ENCODE measurements at places on chromosomes 4 and X.

GRCh38 chrX:12497832-12498591 lies 293.2 kb upstream of the PRPS2 start:
- DNase-seq: no peak

GRCh38 chr4:48017108-48017571 lies 568 bp downstream of the NIPAL1 start:
- peak; percentile 5 for DNase-seq

DNA sequence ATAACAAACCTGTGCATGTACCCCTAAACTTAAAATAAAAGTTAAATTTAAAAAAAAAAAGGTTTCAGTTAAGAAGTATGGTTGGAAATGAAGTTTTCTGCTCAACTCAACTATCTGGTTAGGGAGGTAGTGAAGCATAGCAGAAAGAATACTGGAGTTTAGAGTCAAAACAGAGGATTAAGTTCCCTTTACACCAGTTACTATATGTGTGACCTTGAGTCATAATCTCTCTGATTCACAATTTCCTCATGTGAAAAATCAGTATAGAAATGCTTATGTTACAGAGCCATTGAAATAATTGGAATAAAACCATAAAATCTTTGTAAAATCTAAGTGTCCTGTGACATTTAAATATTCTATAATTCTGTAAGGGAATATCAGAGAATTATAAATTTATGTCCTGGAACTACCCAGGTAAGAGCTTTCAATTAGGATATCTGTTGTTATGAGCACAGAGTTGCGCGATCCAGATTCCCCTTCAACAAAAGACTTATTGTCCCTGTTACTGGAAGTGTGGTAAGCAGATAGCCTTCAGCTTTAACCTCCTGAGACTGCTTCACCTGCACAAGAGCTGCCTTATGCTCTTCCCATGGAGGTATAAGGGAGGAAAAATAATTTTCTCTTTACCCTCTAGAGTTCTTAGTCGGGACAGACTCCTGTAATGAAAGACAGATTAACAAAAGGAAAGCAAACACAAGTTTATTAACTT lies 203.8 kb upstream of the NRK start:
- no peak for DNase-seq

- DNase-seq: no peak
These were observed 127.5 kb downstream of the FRAS1 start for GRCh38 chr4:78184584-78184983.

DNA sequence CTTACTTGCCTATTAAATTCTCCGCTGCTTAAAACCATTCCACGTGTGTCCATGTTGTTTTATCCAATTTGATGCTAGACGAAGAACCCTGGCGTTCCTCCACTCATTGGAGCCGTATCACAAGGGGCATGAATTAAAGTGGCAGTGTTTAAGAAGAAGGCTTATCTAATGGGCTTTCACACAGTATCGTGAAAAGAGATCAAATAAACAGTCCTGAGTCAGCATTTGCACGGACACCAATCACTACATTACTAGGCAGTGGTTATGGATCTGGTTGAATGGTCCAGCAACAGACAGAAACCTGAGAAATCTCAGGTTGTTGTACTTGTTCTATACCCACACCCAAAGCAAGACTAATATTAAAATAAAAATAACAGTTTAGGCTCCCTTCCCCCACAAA lies 671.6 kb downstream of the FAT4 start:
- no peak for DNase-seq

DNA sequence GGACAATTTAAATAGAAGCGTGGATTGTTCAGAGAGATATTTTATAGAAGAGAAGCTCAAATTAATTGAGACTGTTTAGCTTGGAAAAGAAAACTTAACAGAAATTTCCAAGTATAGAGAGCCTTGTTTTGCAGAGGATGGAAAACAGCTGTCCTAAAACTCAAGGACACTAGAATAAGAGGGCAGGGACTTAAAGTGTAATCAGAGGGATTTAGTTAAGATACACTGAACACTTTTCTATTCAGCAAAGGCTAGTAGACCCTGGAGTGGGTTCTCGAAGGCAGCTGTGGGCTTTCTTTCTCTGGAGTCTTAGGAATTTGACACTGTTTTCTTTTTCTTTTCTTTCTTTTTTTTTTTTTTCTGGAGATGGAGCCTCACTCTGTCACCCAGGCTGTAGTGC lies 92.7 kb upstream of the ARX start:
- no peak for DNase-seq

DNA sequence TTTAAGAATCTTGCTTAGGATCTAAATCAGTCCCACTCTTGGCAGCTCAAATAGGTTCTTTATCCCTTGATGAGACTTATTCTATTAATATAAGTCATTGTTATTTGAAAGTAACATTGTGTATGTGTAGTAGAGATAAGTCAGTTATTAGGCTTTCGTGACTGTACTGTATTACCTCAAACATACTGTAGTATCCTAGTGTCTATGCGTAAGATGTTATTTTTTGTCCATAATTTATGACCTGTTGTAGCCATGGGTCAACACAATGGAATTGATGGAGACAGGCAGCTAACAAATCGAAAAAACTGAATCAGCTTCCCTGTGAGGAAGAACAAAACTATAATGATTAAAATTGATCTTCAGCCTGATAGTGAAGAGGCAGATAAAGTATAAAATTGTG lies 41.8 kb downstream of the CLCN3 start:
- DNase-seq: no peak

DNA sequence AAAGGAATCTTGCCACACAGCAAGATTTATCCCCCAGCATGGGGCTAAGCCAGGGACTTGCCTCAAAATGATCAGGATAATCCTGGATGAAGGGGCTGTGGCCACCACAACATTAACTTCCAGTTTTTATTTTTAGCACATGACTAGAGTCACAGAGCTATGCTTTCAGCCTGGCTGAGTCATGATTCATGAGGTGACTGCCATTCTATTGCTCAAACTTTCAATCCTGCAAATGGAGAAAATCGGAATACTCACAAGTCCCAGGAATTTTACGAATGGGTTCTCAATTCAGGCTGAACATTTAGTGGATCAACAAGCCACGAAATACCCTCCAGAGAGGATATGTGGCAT lies 70.7 kb upstream of the HPGD start:
- no peak for DNase-seq

- no peak for DNase-seq
These were observed 64.9 kb downstream of the RBPJ start for GRCh38 chr4:26385690-26386089.

GRCh38 chrX:18698737-18699650 lies 8.5 kb upstream of the PPEF1 start:
- DNase-seq: no peak

GRCh38 chr4:156475322-156475721 lies 496.3 kb downstream of the PDGFC start:
- no peak for DNase-seq

GRCh38 chr4:20615486-20616260 lies 84.6 kb upstream of the PACRGL start:
- DNase-seq: no peak

- no peak for DNase-seq
These were observed 23.2 kb upstream of the ANOS1 start for GRCh38 chrX:8755116-8755515.

- DNase-seq: no peak
These were observed 217.5 kb downstream of the BANK1 start for GRCh38 chr4:102007959-102008425.

- no peak for DNase-seq
These were observed 823.0 kb downstream of the FAT4 start for GRCh38 chr4:126137782-126138170.

GRCh38 chrX:44305921-44306320 lies 37.6 kb downstream of the EFHC2 start:
- no peak for DNase-seq

DNA sequence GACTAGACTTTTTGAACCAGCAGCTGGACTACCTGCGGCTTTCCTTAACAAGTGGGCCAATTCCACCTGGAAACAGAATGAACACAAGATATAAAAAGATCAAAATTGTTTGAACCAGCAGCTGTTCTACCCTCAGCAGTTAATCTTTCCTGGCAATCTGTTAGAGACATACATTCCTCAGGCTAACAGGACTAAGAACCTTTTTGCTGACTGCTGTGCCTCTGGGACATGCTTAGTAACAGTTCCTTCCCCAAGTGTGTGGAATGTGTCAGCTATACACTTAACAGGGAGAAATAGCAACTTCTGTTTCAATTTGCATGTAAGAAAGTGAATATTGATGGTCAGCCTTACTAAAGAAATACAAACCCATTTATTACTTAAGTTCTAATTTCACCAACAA lies 554.4 kb downstream of the ARAP2 start:
- no peak for DNase-seq

- DNase-seq: no peak
These were observed 89.7 kb upstream of the KDR start for GRCh38 chr4:55215087-55215486.

GRCh38 chr4:37733240-37733867 lies 47.2 kb upstream of the RELL1 start:
- DNase-seq: no peak

DNA sequence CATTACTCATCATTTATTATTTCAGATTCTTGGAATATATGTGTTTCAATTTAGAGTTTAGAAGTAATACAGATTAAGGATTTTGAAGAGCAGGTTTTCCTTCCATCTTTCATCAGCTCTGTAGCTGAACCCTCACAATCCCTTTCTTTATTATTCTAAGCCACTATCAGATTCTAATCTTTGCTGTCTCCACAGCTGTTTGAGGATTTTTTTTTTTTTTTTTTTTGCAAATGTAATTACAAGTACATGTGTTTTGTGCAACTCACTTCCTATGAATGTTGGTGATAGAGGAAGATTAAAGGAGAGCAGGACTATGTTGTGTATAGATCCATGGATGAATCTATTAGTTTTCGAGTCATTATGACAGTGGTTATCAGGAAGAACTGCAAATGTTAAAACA lies 87.4 kb upstream of the TENM3 start:
- DNase-seq: no peak

GRCh38 chr4:86919561-86920223 lies 15.1 kb upstream of the AFF1 start:
- DNase-seq: no peak

DNA sequence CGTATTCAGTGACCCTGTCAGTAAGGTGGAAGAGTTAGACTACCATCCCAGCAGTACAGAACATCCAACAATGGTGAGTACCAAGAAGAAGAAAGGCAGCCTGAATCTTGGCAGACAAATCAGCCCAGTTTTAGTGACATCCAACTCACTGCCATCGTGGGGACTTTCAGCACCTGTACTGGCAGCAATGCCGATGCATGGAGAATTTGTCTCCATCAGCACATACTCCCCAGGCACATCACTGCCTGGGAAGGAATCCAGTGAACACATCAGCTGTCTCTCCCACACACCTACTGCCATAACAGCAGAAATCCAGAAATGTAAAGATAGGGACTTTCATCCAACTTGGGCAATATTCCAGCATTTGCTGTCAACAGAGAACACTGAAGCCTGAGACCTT lies 29.8 kb downstream of the PTCHD1 start:
- no peak for DNase-seq

GRCh38 chrX:103818842-103819619 lies 13.0 kb downstream of the RAB9B start:
- DNase-seq: no peak

DNA sequence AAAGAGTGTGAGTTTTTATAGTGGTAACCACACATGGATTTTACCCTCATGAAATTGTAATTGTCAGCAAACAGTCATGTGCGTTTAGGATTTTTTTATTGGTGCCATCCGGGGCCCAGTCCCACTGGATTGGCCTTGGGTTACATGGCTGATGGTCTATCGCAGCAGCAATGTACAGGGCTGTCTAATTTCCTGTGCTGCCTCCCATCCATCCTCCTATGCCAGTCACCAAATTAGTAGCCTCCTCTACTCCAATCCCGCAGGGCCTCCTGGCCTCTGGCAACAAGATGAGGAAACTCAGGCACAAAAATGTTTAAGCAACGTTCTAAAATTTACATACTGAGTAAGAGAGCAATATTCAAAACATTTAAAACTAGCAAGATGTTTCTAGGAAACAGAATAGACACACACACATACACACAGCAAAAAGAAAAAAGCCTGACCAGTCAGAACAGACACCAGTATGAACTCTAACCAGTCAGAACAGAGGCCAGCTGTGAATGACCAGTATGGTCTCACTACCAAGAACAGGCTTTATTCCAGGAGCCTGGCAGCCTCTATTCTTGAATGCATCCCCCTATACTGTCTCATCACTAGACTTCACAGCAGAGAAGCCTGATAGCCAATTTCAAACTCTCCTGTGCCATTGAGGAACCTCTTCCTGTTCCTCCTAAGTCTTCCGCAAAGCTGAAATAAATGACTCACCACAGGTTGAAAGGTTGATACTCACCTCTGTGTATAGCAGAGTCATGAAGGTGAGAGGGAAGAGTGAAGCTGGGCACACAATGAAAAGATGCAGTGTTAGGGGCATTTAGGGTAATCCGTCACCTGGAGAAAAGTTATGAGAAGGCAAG lies 42.6 kb downstream of the CHRNA9 start:
- DNase-seq: no peak

DNA sequence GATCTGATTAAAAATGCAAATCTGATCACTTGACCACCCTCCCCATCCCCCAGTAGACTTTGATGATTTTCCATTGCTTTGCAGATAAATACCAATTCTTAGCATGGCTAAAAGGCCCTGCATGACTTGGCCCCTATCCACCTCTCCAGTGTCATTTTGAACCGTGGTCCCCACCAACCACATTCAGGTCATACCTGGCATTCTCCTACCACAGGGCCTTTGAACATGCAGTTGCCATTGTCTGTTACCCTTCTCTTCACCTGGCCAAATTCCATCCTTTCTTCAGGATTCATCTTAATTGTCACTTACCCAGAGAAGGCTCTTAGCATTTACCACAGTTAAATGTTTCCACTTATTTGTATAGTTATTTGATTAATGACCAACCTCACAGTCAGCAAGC lies 36.9 kb upstream of the RELL1 start:
- DNase-seq: no peak

DNA sequence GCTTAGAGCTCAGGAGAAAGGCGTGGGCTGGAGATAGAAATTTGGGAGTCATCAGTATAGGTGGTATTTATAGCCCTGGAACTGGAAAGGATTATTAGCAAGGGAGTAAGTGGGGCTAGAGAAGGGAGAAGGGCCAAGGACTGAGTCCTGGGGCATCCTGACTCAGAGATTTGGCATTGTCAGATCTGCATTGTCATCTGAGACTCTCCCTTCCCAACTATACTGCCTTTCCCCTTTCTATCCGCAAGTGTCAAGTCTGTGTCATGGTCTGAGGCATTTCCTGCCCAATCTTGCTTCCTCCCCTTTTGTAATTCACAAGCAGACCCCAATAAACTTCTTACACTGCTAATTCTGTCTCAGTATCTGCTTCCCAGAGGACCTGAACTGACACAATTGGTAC lies 24.4 kb upstream of the SLC25A43 start:
- no peak for DNase-seq

DNA sequence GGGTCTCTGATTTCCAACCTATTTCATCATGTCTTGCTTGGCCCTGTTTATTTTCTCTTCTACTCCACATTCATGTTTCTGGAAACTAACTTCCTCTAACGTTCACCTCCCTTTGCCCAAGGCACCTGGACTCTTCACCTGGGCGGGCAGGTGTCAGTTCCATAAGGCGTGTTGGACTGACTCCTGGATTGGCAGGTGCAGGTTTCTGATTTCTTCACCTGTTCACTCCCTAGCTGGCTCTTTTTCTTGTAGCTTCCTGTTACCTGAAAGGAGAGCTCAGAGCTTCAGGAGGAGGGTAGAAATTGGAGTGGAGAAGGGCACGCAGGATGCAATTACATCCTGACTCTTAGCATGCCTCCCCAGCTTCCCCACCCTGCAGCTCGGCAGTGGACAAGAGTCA lies 350.8 kb upstream of the KLF3 start:
- no peak for DNase-seq

GRCh38 chr4:117986321-117986720 lies 48.0 kb upstream of the NDST3 start:
- no peak for DNase-seq

All from activated naive CD4-positive, alpha-beta T cell (primary cell).